ENCODE measurements at places on chromosomes 6 and 20.
A peak's percentile ranks its signal among the peaks of the same experiment; 100 is the strongest.

- no peak for DNase-seq
Measured at GRCh38 chr20:10253780-10254179, 35.1 kb downstream of the SNAP25 start.

DNA sequence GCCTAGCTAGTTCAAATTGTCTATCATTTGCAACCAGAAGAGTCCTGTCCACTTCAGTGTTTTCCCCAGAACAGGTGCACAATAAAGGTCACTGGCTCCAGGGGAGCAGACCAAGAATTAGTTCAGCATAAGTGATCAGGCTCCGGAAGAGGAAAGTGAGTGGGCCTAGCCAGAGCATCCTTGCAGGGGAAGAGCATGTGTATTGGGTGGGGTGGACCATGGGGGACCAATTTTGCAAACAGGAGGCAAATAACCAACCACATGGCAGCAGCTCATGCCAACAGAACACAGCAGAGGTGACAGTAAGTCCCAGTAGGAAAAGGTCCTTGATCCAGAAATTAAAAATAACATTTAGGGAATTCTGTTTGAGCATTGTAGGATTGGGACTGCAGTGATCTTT lies 43.2 kb upstream of the CNR1 start:
- no peak for DNase-seq

GRCh38 chr20:49562311-49563014 lies 5.5 kb downstream of the PTGIS start:
- DNase-seq, result no peak

- DNase-seq, result no peak
Measured at GRCh38 chr20:17771206-17772004, 71.6 kb downstream of the BANF2 start.

DNA sequence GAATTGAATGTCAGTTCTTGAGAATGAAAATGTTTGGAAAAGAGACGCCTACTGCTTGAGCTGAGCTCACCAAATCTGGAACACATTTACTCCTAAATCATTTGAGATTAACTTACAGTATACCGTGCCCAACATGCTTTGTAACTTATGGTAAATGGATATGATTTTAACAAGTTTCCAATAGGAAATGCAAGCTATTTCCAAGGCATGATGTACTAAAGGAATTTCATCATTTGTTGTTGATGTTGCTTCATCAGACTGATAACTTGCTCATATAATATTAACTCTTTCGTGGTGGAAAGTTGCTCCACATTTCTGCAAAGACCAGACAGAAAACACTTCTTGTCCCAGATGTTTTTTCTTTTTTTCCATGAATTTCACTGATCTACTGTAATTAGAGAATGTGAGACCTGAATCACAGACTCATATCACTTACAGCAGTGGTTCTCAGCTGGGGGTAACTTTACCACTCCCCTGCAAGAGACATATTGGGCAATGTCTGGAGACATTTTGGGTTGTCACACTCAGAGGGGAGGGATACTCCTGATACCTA lies 116.6 kb upstream of the TRAF3IP2 start:
- DNase-seq, result no peak

DNA sequence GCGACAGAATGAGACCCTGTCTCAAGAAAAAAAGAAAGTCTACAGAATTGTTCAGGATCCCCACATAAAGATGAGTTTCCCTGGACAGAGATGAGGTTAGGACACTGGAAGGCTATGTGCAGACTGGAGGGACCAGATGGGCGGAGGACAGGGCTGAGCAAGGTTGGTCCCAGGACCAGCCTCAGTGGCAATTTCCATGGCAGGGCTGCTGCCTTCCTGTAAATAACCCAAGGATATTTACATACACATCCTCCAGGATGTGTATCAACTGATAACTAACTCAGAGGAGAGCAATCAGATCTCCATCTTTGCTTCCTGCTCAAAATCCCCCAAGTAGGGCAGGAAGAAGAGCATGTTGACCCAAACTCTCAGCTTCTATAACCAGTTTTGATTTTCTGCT lies 58.8 kb downstream of the RSPH3 start:
- DNase-seq, result no peak

DNA sequence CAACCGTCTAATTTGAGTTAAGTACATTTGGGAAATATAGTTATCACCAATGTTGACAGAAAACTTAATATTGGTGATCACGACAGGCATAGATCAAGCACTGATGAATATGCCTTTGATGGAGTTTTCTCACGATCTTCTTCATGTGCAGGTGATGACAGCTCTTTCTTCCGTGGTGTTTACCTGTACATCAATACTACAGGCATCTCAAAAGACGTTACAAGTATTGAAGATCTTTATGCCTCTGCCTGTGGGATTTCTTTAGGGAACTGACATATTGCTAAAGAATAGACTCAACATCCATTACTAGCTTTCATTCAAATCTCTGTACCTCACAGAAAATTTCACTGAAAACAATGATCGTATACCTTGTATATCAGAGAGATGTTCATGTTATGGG lies 178.7 kb downstream of the PACRG start:
- no peak for DNase-seq

- DNase-seq, result no peak
Measured at GRCh38 chr6:75353644-75354043, 69.1 kb upstream of the TMEM30A start.

GRCh38 chr6:153210083-153210482 lies 79.0 kb upstream of the RGS17 start:
- no peak for DNase-seq

DNA sequence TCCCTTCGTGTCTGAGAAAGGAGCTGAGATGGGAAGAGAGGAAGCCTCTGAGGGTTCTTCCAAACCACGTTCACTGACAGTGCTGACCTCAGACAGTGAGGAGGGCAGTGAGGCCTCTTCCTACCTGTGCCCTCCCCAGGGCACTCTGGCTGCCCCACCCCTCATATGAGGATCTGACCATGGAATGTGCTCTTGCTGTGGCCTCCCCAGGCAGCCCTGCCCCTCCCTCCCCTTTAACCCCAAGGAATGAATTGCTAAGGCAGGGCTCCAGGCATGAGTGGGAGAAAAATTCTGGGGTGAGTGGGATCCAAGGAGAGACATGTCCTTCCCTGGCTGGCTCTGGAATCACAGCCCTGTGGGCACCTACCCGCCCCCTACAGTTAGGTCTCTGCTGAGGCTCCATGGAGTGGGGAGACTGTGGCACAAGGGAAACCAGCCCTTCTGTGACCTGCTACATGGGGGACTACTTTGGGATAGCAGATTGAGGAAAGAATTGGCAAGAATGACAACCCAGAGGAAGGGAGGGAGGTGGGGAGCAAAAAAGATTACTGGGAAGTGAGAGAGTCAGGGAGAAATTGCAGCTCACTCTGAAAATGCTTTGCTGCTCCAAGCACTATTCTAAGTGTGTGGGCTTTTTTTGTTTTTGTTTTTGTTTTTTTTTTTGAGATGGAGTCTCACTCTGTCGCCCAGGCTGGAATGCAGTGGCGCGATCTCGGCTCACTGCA lies 29.4 kb downstream of the TNXB start:
- DNase-seq, result no peak

GRCh38 chr6:162922563-162923166 lies 194.9 kb downstream of the PACRG start:
- no peak for DNase-seq

DNA sequence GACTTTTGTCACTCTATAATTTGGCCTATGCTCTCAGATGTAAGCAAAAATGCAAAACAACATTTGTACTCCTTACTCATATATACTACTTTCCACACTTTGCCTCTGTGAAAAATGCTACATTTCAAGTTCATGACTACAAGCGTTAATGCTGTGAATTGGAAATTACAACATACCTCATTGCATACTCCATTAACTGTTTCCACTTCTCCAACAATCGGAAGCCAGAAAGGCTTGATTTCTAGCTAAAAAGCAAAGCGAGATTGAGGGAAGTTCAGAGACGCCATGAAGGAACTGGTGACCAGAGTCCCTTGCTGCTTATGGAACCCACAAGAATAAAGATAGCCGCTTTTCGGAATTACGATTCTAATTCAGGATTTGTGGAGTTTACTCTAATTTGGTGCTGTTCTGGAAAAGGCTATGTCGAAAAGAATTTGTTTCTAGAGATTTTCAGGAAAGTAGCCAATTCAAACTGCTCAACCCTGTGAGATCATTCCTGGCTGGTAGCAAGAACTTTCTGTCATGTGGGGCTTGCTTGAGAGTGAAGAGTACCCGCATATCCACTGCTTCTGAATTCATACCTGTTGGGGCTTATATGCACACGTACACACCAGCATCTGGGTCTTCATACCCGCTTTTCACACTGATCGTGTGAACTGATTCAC lies 98.0 kb upstream of the CITED2 start:
- DNase-seq, result no peak

DNA sequence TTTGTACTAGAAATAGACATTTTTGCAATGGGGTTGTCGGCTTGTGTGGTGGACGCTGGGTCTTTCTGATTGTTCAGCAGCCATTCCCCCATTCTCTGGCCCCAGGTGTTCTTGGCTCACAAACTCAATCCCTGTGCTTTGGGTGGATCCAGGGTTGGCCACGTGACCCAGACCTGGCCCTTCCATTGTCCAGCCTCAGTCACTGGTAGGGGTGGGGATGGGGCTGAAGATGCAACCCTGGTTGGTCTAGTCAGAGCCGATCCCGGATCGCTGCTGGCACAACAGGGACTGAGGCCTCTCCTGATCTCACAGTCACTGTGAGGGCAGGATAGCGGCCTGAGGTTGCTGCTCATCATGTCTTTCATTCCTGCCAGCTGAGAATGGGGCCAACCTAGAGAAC lies 365.3 kb upstream of the SULF2 start:
- DNase-seq, result no peak

GRCh38 chr6:158357570-158358216 lies 45.4 kb downstream of the TULP4 start:
- DNase-seq, result no peak

GRCh38 chr6:48733581-48733980 lies 622.6 kb upstream of the PTCHD4 start:
- DNase-seq, result no peak

GRCh38 chr20:15154070-15154469 lies 816.7 kb upstream of the FLRT3 start:
- DNase-seq, result no peak

DNA sequence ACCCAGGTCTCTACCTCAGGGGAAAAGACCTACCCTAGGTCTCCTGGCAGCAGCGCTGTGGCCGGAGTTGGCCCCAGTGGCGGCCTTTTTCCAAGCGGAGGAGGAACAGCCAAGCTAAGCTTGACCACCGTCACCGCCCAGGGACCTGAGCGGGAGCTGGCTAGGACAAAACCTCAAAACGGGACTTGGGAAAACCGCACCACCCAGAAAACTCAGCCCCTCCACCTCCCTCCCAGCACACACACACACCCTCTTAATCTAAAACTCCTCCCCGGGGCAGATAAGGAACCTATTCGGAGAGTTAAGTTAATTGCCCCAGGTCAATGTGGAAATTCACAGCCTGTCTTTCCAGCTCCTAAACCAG lies 2.7 kb upstream of the TRERF1 start:
- no peak for DNase-seq

DNA sequence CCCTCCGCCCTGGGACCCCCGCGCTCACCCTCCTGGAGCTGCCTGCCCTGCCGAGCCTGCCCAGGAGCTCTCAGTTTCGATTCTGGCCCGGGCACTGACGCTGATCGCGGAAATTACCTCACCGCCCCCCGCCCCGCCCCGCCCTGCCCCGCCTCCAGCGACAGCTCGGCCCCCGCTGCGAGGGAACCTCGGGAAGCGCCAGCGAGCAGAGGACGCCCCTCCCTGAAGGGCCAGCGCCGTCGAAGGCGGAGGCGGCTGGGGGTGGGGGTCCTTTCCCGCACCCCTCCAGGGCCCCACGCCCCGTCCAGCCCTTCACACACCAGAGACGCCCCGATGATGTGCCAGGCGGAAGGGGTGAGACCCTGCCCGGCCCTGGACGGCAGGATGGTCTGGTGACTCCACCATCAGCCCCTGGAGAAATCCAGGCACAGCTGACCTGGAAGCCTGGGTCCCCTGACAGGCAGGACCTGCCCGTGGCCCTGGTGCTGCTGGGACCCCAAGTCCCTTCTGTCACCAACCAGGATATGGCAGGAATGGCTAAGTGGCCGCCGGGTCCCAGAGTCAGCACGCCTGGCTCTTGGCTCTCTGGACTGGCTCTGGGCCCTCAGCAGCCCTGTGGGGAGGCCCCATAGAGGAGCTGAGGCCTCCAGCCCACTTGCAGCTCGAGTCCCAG lies at the start of gene HELZ2:
TSS of gene HELZ2 (minus strand) at position 84 of the 673 bp plus-strand sequence. CDS start 1,854 bp downstream, outside the sequence.
- peak; percentile 64 for DNase-seq

- peak; percentile 7 for DNase-seq
Measured at GRCh38 chr6:13794184-13794583, 20.2 kb downstream of the MCUR1 start.

DNA sequence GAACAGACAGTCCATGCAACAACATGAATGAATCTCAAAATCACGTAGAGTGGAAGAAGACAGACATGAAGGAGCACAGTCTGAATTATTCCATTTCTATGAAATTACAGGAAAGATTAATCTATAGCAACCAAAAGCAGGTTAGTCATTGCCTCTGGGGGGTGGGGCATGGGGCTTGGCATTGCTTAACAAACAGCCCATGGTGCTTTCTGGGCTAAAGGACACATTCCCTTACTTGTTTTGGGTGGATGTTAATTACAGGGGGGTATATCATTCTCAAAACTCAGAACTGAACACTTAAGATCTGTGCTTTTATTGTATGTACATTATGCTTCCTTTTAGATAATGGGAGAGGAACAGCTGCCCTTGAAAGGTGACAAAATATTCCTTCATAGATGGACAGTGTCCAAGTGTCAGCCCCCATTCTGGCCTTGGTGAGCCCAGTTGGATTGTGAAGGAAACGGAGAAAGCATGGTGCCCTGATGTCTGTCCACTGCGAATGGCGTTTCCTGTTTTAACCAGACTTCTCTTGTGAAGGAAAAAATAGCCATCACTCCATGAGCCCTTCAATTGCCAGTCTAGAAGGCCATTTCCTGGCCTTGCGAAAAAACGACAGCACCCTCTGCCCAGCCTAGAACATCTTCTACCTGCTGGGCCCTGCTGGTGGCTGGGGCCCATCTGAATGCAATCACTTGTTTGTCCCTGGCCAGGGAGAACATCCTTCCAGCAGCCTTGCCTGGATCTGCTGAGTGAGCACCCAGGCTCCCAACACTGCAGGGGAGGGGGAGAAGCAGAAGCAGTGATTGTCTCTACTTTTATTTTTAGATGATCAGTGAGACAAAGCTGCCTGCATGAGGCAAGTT lies 179.7 kb downstream of the BCAS1 start:
- peak; percentile 25 for DNase-seq

DNA sequence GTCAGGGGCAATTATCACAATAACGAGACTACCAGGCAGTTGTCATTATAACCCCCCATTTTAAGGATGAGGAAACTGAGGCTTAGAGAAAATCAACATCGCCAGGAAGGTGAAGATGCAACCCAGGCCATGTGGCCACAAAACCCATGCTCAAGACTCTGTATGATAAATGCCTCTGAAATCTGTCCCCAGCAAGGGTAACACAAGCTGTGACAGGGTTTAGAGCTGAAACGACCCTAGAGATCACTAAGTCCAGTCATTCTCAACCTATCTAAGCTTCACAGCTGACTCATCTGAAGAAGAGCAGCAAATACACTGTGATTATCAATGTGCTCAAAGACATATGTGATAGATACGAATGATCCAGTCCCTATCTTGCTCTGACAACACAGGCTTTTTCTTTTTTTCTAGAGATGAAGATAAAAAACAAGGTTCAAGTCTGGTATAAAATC lies 47.0 kb downstream of the ARHGAP18 start:
- no peak for DNase-seq

- peak; percentile 10 for DNase-seq
Measured at GRCh38 chr6:108518714-108519576, 41.8 kb upstream of the FOXO3 start.

GRCh38 chr20:17026346-17026745 lies 200.5 kb upstream of the PCSK2 start:
- DNase-seq, result no peak

GRCh38 chr20:46420878-46421277 lies 14.5 kb upstream of the ELMO2 start:
- no peak for DNase-seq

GRCh38 chr6:159169557-159170332 lies 545 bp downstream of the FNDC1 start:
- peak; percentile 51 for DNase-seq

Data from stimulated activated CD4-positive, alpha-beta T cell treated with anti-CD3 and anti-CD28 coated beads, Interleukin-15, amount 100 ng/mL, for 24 hours (primary cell).